Naive thymus-derived CD4-positive, alpha-beta T cell (primary cell): ENCODE measurements at places on chromosomes 4 and X. TPM values are rescaled to one million over a fixed set of nuclear protein-coding genes. Genes with fewer than 3 reads are reported as not detected.
A peak's percentile ranks its signal among the peaks of the same experiment; 100 is the strongest.

- no peak for DNase-seq
These were observed 71.9 kb downstream of the RBM47 start for GRCh38 chr4:40557736-40558135.

DNA sequence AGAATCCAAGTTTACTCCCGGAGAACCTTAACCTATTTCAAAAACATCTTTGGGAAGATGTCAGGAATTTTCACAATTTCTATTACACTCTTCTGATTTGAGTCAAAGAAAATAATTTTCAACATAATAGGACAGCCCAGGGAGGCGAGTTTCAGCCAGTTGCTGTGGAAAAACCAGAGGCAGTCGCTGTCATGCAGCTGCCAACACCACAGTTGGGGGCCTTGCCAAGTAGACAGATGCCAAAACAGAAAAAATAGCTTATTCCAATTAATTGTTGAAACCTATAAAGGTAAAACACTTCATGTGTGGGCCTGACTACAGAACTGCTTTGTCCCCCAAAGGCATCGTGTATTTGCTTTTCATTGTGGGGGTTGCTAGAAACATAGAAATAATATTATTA, 225.8 kb downstream of the DMD start:
- no peak for DNase-seq

DNA sequence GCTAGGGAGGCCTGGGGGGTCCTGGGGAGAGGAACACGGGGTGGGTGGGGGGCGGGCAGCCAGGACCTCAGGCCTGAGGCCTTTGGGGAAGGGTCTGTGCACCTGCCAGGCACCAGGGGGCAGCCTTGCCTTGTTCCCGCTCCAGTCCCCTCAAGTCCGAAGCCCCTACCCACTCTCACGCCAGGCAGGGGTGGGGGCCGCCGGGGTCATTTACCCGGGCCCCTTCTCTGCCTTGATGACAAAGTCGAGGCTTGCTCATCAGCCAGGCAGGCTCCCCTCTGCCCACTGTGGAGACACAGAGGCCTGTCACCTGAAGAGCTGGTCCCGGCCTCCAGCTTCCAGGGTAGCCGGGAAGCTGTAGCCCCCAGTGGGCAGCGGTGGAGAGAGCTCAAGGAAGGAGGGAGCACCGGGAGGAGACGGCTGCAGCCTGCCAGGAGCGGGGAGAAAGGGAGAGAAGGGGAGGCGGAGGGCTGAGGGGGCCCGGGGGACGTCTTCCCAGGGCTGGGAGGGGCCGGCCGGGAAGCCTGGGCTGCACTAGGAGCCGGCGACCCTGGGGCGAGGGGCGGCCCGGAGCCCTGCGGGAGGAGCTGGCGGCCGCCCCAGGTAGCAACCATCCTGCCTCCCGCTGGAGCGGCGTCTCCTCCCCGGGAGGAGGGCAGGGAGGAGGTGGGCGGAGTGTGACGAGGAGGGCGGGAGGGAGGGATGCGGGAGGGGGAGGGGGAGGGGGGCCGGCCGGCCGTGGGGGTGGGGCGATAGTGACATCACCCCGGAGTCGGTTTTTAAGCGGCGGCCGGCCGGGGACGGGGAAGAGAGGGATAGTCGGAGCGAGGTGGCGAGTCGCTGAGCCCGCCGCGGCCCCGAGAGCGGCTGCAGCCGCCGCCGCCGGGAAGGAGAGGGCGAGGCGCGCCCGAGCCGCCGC, at the start of gene SLC6A8:
SLC6A8 (plus strand) TSS at position 806 of the 919 bp plus-strand sequence. CDS start 649 bp downstream, outside the sequence.
- peak; percentile 23 for DNase-seq

COL4A5 gene
- not detected for polyA plus RNA-seq

LRP2BP gene
- polyA plus RNA-seq = 0.79 TPM

TREX2 gene
- 0.25 TPM for polyA plus RNA-seq

DNA sequence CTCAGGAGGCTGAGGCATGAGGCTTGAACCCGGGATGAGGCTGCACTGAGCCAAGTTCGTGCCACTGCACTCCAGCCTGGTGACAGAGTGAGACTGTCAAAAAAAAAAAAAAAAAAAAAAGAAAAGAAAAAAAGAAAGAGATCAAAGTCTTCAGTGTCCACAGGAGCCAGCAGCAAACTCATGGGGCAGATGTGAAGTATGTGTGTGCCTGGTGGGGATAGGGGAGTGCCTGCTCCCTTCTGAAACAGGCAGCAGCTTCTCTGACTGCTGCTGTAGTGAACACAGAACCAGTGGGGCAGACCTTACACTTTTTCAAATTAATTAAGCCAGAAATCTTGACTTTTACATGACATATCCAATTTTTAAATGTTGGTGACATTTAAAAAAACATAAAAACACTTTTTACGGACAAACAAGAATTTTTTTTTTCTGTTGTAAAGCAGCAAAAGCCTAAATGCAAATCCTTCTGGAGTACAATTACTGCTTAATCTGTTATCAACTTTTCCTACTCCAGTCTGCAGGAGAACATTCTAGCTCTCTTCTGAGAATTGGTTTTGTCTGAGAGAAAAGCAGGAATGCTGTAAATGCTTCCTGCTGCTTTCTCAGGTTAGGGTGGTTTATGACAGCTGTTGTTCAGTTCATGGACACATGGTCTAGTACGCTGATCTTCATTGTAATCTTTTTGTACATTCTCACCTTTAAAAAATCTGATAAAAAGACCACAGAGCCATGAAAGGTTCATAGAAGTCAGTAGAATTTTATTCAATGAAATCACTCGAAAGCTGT, 311.1 kb downstream of the CAMK2D start:
- DNase-seq = no peak

DNA sequence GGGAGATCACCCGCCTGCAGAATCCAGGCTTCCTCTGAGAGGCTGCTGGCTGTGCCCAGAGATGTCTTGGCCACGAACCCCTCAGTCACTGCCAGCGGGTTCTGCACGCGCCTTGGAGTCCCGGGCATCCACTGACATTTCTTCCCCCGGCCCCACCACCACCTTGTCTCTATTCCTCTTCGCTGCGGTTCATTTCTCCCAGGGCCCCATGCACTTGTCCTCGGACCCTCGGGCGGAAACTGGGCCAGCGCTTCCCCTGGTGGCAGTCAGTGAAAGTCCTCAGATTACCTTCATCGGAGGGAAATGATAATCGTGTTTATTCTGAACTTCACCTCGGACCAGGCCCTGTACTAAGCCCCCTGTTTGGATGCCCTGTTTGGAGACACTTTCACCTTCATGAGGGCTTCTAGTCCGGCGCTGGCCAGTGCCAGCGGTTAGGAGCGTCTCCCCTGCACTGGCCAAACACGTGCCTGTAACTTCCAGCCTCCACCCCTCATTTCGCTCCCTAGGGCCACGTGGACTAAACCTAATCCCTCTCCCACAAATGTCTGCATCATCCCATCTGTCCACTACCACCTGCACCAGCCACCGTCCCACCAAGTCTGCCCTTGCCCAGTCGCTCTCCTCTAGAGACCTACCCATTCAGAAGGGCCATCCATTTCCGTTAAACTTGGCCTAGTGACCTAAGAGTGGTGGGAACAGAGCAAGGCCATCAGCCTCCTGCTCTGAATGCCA, 82.0 kb downstream of the DCTD start:
- no peak for DNase-seq

CPE gene
- polyA plus RNA-seq = 0.09 TPM

DNA sequence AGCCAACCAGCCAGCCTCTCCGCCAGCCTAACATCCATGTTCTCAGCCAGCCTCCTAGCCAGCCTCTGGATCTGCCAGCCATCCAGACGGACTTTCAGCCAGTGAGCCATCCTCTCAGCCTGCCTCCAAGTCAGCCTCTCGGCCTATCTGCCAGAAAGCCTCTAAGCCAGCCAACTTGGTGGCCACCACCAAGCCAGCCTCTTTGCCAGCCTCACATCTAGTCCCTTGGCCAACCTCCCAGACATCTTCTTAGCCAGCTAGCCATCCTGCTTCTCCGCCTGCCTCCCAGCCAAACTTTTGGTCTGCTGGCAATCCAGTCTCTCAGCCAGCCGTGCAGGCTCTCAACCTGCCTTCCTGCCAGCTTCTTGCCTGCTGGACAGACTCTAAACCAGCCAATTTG, 16.4 kb upstream of the ARAP2 start:
- no peak for DNase-seq

DNA sequence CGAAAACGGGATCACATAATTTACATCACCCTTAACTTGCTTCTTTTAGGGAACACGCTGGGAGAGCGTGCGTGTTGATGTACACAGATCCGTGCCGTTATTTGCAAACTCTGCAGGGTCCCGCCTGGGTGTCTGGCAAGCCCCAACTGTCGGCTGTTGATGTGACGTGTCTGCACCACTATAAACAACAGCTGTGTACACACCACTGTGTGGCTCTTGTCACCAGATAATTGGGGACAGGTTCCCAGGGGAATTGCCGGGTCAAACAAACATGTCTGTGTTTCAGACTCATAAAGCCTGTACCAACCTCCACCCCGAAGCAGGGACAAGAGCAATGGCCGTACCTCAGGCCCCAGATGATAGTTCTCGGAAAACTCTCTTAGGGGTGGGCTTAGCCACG, 105.0 kb upstream of the AFAP1 start:
- no peak for DNase-seq

DNA sequence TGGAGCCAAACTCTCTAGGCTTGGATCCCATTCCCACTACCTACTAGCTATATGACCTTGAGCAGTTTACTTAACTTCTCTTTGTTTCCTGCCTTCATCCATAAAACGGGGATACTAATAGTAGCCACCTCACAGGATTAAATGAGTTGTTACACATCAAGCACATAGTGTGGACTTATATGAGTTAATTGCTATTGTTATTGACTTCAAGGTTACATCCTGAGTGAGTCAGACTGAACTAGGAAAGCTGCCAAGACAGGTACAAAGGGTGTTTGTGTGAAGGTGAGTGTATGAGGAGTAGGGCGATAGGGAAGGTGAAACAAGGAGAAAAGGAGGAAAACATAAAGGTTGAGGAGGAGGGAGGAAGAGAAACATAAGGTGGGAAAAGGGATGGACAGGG, 32.2 kb downstream of the TFDP3 start:
- DNase-seq = no peak

- peak; percentile 7 for DNase-seq
These were observed 8.7 kb downstream of the KIAA1210 start for GRCh38 chrX:119118780-119119395.

DNA sequence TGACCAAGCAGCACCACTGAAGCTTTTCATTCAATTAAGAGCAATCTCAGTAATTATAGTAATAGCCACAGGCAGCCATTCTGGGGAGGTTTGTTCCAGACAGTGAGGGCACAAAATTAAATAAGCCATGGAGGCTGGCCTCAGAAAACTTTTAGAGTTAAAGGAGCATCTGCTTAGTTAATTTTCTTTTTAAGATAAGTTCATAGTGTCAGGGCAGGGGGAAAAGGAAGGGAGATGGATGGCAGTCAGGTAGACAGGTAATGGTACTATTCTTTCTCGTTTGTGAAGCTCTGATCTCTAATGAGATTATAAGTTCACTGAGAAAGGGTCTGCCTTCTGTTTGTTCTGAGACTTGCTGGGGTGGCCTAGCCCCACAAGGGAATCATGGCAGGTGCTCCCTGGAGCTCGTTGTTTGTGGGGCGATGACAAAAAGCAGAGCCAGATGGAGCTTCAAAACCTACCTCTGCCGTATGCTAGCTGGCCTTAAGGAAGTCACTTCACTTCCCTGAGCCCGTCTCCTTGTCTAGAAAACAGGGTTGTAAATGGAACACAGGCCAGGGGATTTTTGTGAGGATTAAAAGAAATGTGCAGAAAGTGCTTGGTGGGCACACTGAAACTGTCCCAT, 44.6 kb upstream of the FGFBP2 start:
- DNase-seq = no peak

DNA sequence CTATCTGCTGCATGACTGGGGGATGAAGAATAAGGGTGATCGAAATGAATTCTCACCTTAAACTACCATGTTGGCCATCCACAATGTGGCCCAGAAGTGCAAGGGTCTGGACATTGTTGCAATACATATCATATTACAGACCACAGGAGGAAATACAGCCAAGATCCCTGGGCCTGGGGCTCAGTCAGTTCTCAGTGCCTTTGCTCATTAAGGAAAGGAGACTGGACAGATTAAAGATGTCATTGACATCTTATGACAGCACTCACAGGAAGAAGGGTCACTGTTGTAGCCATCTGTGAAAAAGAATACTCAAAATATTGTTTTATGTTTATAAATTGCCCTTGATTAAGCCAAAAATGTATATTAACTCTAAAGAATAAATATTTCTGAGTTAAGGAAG, 1345.2 kb downstream of the FSTL5 start:
- DNase-seq = no peak

GAB3 gene
- polyA plus RNA-seq = 0.77 TPM

GRCh38 chr4:143773998-143774895, 73.8 kb upstream of the FREM3 start:
- peak; percentile 17 for DNase-seq

DNA sequence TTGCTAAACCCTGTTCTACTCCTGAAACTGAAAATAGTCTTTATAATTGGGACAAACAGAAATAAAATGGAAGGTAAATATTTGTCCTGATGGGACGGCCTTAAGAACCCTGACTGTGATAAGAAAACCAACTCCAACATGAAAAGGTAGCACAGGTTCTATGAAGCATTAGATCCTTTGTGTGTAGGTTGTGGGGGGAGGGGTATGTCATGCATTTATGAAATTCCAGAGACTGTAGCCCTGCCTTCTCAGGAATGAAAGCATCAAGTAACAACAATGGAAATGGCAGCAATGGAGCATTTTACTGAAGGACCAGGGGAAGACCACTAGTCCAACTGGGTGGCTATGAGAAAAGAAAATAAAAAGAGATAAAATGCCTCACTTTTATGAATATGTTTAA, 23.9 kb downstream of the CXXC4 start:
- DNase-seq = no peak

GRCh38 chr4:41204400-41204978, 9.9 kb downstream of the APBB2 start:
- no peak for DNase-seq

DIPK2B gene
- not detected for polyA plus RNA-seq

DLG3 gene
- 4.2 TPM for polyA plus RNA-seq

DNA sequence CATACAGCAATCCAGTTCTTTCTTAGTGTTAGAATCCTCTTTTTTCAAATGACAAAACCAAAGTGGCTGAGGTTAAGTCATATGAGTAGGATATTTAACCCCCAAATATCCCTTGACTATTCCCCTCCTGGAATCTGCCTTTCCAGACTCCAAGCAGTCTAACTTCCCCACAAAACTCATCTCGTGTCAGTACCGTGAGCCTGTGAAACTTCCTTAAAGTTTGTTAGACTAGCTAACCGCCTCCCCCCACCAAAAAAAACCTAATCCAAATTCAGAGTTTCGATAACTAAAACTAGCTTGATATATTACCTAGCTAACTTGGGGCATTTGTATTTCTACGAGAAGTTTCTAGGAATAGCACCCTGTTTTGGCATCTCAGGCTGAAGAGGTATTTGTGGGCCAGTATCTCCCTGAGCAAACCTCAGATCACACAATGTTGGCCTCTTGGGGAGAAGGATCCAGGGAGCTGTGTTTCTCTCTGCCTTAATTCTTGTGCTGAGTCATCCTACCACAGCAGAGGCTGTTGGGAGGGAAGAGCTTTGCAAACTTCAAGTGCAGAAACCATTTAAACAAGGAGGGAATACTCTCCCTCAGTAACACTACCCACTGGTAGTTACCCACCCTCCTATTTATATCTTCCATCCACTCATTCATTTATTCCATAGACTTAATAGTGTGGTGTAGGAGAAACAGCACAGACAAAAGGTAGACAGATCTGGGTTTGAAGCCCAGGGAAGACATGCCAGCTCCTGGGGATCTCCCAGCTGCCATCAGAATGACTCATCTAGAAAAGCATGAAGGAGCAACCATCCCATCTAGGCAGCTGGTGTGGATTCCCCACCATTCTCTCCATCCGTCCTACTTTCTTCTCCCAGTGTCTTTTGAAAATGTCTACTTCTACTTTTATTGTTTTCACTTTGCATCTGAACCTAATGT, 39.3 kb upstream of the TXK start:
- no peak for DNase-seq

GRCh38 chr4:163350672-163351071, 7.0 kb downstream of the NPY5R start:
- DNase-seq = no peak

NOA1 gene
- polyA plus RNA-seq = 21.9 TPM
